ENCODE measurements at places on chromosomes 2 and 18.
A peak's percentile ranks its signal among the peaks of the same experiment; 100 is the strongest.

DNA sequence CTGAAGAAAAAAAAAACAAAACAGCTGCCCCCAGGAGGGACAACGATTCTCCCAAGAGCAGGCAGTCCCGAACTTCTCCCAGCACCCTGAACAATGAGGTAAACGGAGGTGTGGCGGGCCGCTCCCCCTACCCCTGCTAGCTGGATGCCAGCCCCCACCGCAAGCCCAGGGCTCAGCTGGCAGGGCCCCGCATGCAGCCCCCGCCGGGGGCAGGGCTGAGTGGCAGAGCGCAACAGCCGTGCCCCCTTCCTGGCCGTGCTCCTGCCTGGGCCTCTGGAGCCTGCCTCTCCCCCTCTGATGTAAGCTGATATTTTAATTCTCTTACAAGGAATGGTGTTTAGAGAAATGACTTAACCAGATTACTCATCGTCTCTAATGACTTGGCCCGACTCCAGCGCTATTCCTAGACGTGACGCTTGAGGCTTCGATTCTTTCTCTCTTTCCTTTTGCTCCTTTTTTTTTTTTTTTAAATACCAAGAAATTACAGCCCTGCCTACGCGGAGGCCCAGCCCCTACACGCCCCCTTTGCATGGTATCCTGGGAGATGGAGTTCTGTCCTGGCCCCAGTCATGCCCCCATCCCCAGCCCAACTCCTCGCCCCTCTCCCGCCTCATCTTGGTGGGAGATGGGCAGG lies 4.6 kb upstream of the ARID5A start:
- peak; percentile 89 for DNase-seq

GRCh38 chr18:13500227-13500865 lies 226.0 kb downstream of the FAM210A start:
- DNase-seq: no peak

GRCh38 chr18:79902075-79902474 lies 49.4 kb downstream of the SLC66A2 start:
- DNase-seq: no peak

- DNase-seq: no peak
Observed at GRCh38 chr2:188979187-188980114, 5.3 kb downstream of the COL3A1 start.

- DNase-seq: peak; percentile 46
Observed at GRCh38 chr2:165008730-165009315, 53.5 kb upstream of the SLC38A11 start.

GRCh38 chr2:151021747-151022452 lies 239.8 kb downstream of the RBM43 start:
- DNase-seq: no peak

- DNase-seq: no peak
Observed at GRCh38 chr2:209613649-209614305, 157.9 kb upstream of the UNC80 start.

DNA sequence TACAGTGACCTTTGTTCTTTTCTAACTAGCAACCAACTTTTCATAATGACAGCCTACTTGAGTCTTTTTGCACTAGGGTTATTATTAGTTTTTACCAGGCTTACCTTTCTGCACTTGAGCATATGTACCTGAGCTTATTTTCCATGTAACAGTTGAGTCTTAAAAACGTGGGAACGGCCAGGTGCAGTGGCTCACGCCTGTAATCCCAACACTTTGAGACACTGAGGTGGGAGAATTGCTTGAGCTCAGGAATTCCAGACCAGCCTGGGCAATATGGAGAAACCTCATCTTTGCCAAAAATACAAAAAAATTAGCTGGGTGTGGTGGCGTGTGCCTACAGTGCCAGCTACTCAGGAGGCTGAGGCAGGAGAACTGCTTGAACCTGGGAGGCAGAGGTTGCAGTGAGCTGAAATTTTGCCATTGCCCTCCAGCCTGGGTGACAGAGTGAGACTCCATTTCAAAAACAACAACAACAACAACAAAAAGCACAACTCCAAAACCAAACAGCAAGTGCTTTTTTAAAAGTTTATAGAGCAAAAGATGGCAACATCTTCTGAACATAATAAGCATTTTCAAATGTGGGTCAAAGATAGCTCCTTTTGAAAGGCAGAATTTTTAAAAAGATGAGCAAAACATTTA lies 57.1 kb upstream of the CD28 start:
- DNase-seq: no peak

GRCh38 chr2:236959876-236960275 lies 125.8 kb upstream of the COPS8 start:
- no peak for DNase-seq

DNA sequence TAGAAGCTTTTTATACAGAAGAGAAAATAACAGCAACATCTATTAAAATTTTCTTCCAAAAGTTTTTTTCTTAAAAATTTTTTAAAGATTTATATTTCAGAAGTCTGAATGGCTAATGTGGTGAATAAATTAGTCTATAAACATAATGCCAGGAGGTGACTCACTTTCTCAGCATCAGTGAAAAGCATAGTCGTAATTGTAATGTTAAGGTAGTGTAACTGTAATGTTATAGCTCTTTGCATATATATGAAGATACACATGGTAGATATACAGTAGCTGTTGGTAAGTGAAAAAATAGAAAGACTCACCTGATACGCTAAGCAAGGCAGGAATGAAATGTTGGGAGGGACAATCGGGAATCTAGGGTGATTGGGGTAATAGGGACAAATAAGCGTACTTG lies 5.5 kb downstream of the TIMM21 start:
- DNase-seq: no peak

DNA sequence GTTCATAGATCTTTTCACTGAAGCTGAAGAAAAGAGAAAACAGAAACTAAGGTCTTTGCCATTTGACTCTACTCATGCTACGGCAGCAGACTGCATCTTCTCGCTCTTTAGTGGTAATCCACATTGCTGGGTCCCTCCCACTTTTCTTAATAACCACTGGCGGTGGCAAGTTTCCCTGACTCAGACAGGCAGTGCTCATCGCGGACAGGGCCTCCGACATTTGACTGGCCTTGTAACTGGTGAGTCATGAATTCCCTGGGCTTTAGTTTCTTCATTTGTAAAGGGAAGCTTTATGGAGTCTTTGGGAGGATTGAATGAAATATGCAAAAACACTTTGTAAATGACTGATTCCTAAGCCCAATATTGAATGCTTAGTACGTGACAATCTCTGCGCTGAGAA lies 238.2 kb upstream of the RBBP8 start:
- DNase-seq: peak; percentile 57

DNA sequence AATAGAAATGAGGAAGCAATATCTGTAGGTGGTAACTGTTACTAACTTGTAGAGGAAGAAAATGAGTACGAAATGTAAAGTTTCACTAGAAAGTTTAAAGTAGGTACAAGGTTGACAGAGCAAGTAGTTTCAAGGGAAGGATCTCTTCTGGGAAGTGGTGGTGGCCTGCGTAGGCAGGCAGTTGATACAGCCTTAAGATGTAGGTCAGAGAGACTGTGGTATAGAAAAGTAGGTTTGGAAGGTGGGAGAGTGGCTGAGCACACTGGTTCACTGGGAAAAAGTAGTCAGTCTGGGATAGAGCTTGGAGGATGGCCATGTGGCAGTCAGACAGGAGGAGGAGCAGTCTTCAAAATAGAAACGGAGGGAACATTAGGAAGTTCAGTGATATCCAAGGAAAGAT lies 23.5 kb downstream of the KDM3A start:
- no peak for DNase-seq

DNA sequence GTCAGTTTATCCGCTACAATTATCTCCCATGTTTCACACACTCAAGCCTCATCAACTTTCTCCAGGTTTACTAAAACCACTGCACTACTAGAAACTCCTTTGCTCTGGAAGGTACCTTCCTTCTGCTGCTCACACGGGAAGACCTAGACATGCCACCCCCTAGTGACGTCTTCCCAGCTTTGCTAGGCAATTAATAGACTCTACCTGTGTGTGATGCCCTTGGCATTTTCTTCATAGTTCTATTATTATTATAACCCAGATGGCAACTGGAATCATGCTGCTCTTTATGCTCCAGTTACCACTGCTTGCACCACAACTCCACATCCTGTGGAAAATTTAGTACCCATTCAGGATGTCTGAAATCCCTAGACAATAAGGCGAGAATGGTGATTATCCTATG lies 42.4 kb downstream of the CACNB4 start:
- DNase-seq: no peak

- no peak for DNase-seq
Observed at GRCh38 chr2:64685430-64685829, 31.7 kb upstream of the SERTAD2 start.

GRCh38 chr2:49248506-49248905 lies 94.2 kb upstream of the FSHR start:
- DNase-seq: no peak

- DNase-seq: no peak
Observed at GRCh38 chr2:143140864-143141661, 11.8 kb downstream of the ARHGAP15 start.

DNA sequence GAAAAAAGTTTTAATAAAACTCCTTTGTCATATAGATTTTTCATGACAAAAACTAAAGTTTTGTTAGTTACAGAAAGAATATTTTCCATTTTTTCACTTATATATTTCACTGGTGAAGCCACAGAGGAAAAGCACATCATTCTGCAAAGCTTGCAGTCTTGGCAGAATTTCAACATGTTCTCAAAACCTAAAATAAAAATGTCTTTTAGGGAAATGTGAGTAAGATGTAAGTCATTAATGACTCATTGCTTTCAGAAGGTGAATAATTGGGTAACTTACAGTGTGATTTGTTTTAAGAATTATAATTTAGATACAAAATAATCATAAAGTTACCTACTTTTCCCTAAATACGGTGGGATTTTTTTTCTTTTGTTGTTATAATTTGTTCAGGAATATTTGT lies 43.4 kb upstream of the TNFRSF11A start:
- no peak for DNase-seq

DNA sequence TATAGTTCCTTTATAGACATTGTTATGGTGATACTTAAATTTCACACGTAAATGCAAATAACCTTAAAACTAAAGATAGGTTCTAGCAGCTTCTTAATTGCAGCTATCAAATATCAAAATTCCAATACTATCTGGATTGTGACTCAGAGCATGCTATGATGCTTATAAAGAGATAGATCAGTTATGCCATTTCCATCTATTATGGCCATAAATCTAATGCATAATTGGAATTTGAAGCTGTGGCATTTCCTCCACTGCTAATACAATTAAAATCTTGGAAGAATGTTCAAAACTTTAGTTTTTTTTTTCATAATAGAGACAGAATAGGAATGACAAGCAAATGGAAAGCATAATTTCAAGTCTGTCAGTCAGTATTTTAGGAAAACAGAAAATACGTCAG lies 220.8 kb upstream of the GALNT5 start:
- DNase-seq: no peak

GRCh38 chr2:46167924-46168323 lies 129.3 kb upstream of the EPAS1 start:
- no peak for DNase-seq

DNA sequence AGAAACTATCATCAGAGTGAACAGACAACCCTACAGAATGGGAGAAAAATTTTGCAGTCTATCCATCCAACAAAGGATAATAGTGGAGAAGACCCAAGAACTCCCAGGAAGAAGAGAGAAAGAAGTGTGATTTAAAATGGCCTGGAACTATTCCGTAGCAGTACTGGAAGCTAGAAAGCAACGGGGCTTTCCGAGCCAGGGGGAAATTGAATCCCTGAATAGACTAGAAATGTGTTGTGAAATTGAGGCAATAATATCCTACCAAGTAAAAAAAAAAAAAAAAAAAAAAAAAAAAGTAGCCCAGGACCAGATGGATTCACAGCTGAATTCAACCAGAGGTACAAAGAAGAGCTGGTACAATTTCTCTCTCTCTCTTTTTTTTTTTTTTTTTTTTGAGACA lies 69.3 kb downstream of the FARP2 start:
- DNase-seq: no peak

GRCh38 chr2:188452084-188452483 lies 160.4 kb downstream of the GULP1 start:
- no peak for DNase-seq

GRCh38 chr2:23475473-23475872 lies 90.5 kb downstream of the KLHL29 start:
- no peak for DNase-seq

DNA sequence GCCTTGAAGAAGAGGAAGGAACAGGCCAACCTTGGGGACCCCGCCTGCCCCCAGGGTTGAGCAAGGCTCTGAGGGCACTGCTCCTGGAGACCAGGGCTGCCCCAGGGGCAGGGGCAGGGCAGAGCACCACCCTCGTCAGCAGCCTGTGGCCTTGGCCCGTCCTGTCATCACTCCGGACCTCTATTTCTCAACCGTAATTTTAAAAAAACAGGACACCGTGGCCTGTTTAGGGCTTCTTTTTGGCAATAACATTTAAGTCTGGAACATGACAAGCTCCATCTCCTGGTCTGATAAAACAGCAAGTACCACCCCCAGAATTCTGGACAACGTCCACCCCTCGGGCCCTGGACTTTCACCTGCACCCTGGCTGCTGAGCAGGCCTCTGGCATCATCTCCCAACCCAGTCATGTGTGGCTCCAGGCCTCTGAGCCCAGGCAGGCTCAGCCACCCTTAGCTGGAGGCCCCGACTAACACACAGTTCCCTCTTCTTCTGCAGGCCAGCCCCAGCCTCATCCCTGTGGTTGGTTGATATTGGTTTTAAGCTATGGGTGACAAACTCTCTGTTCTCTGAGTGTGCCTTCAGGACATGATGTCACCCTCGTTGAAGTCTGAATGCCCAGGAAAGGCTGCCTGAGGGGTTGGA lies 22.6 kb upstream of the ID2 start:
- no peak for DNase-seq

- no peak for DNase-seq
Observed at GRCh38 chr2:231177156-231178025, 21.0 kb upstream of the ARMC9 start.

DNA sequence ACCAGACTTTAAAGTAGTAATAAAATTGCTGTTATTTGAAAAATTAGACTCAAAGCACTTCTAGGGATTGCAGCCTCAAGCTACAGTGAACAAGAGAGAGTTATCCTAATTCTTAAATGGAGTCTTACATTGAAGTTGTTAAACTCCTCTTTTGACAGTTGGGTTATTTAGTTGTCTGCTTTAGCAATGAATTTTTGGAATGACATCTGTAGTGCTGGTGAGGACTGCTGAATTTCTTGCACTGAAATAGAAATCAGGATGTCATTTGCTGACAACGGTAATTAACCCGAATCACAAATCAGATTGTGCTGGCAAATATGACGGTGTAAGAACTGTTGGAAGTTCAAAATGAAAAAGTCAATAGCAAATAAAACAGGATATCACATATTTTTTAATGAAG lies 78.0 kb upstream of the LYPD6B start:
- DNase-seq: no peak

GRCh38 chr2:41782306-41783158 lies 265.3 kb upstream of the PKDCC start:
- peak; percentile 46 for DNase-seq

DNA sequence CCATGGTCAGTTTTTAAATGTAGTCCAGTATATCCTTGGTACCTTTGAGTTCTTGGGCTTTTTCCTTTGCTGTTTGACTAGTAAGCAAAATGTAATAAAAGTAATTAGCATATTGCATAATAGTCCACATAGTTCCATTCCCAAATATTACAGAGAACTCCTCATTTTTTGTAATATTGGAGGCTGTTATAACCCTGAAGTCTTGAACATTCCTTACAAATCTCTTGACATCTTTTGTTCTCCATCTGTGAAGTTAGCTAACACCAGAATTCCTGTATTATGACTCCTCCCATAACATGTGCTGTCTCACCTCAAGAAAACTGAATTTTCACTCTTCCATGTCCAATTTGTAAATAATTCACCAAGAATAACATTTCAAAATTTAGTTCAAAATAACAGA lies 17.1 kb downstream of the CREB1 start:
- no peak for DNase-seq

GRCh38 chr2:225083276-225083675 lies 41.0 kb upstream of the DOCK10 start:
- no peak for DNase-seq

- DNase-seq: no peak
Observed at GRCh38 chr2:29562896-29563295, 358.5 kb downstream of the ALK start.
